Activated CD8-positive, alpha-beta memory T cell treated with anti-CD3 and anti-CD28 coated beads, Interleukin-2, amount 10 ng/mL, durations not matched to agents 7 days and 5 days (primary cell): ENCODE measurements at places on chromosomes 11 and 22.

DNA sequence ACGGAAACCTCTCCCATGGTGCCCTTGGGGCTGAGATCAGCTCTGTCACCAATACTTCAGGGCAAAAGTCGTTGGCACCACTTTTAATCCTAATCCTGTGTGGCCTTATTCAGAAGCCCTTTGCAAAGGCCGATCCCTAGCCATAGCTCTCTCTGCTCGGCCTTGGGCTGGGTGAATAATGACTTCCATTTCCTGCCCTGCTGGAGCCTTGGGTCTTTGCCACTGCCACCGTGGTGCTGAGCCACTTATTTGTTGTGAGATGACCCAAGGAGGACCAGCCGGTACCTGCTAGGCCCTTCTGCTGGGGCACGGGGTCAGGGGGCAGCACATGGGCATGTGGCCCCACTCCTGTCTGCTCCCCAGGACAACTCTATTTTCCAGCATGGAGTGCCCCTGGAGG lies 188.2 kb downstream of the ST3GAL4 start:
- no peak for DNase-seq

- DNase-seq: no peak
Measured at GRCh38 chr22:42623301-42623751, 8.6 kb upstream of the POLDIP3 start.

DNA sequence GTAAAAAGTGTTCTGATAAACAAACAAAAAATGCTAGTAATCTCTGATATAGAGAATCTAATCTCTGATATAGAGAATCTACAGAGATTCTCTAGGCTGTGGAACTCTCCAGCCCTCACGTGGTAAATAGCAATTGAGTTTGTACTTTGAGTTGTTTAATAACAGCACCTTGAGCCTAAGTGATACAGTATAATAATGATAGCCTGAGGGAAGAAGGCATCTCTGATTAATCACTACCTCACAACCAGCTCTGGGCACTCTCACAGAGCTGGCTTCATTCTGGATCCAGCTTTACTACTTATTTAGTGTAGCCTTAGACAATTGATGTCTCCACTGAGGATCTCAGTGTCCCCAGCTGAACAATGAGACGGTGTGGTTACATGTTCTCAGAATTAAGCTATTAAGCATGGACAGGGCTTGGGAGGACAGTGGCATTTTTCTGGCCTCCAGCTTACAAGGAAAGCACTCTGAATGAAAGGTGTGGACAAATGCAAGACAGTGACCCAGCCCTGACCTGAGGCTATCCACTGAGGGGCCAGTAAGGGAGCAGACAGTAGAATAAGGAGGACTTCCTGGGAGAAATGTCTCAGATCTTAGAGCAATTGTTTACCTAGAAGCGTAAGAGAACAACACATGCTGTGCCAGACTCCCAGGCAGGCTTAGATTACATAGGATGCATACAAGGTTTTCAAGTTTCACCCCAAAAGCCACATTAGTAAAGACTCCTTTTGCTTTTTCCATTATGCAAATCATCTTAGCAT lies 88.7 kb upstream of the DRD2 start:
- DNase-seq: no peak

DNA sequence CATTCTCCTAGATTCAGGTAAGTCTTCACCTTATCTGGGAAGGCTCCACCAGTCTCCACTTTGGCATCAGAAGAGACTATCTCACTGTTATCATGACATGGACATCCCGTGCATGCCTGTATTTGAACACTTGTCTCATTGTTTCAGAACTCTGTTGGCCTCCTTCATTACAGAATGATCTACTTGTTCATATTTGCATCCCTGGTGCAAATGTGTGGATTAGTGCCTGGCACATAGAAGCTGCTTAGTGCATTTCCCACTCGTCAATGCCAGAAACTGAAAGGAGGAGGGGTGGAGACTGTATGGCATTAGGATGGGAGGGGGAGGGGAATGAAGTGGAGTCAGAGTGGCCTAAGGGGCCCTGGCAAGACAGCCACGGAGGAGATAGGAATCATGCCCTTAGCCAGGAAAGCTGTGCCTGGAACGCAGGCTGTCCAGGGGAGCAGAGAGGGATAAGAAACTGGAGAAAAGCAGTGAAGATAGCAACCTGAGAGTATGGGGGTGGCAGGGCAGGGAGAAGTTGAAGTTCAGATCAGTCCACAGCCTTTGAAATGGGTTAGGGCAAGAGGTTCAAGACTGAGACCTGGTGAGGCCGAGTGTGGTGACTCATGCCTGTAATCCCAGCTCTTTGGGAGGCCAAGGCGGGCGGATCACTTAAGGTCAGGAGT lies 53.8 kb upstream of the CAPRIN1 start:
- no peak for DNase-seq

- no peak for DNase-seq
Measured at GRCh38 chr22:48478529-48479265, 1349.0 kb downstream of the BRD1 start.

DNA sequence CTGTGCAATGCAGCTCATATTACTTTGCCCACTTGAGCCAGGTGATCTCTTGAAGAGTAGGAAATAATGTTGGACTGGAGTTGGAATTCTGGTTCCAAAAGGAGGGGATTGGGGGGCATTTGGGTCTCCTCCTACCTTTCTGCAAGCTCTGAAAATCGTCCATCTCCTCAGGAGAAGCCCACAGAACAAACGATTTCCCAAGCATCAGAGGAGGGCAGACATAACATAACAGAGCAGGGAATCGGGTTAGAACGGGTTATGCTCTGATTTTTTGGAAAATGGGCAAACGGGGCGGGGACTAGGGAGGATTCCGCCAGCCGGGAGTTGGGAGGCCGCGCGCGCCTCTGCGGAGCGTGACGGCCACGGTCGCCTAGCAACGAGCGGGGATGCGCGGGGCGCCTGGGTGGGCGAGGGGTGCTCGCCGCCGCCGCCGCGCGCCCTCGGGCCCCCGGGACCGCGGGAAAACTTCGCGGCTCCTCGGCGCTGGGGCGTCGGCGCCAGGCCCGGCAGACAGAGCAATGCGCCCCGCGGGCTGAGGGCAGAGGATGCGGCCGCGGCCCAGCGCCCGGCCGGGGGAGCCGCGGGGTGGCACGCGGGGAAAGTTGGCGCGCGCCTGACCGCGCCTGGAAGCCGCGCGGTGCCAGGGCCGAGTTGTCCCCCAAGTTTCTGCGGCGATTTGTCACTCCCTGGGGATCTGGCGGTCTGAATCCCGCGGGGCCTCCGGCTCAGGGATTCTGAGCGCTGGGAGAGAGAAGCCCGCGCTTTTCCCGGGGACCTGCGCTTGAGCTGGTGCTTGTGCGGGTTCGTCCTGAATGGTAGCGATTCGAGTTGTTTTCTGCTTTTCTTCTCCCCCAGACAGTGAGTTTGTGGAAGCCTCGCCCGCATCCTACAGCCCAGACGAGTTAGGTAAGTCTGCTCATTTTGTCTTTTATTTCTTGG lies 27.8 kb upstream of the AMOTL1 start:
- DNase-seq: no peak

GRCh38 chr11:128195756-128196155 lies 391.6 kb downstream of the ETS1 start:
- DNase-seq: no peak

- no peak for DNase-seq
Measured at GRCh38 chr22:46027211-46028105, 50.5 kb upstream of the WNT7B start.

DNA sequence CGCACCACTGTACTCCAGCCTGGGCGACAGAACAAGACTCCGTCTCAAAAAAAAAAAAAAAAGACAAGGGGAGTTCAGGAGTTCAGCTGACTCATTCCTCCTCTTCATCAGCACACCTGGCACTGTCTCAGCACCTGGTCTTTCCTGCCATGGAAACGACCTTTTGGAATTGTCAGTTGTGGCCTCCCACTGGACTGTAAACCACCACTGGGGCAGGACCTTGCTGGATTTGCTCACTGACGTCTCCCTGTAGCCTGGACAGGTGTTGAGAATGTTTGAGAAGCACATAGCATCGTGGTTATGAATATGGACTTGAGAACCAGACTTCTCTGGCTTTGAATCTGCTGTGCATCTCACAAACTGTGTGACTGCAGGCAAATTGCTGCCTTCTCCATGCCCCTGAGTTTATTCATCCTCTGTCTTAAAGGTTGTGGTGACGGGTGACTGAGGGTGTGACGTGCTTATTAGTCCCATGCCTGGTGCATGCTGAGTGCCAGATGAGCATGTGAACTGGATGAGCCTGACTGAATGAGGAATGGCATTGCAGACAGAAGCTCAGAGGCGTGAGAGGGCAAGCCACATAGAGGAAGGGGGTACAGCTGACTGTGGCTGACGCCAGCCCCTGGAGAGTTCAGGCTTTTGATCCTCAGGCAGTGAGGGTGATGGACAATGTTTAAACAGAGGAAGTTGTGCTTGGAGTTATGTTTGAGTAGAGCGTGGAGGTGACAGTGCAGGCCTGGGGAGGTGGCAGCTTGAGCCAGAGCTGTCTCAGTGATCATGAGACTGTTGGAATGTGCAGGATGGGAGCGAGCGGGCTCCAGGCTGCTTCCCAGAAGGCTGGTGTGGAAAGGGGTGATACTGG lies 12.7 kb downstream of the TOM1 start:
- no peak for DNase-seq

- no peak for DNase-seq
Measured at GRCh38 chr22:25357132-25357455, 137.7 kb downstream of the CRYBB2 start.

DNA sequence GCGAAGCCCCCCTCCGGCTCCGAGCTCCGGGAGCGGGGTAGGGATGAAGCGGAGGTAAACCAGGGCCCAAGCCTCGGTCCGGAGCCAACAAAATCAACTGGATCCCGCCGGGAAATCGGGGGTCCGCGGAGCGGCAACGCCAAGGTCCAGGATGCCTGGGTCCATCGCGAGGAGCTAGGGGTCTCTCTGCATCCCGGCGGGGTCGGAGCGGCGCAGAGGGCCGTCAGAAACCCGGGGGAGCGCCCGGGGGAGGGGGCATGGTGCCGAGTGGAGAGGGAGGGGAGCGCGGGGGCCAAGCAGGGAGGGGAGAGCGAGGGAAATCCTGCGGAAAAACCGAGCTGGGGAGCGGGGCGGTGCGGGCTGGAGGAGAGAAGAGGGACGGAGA lies 51.8 kb downstream of the SLC22A12 start:
- DNase-seq: no peak

DNA sequence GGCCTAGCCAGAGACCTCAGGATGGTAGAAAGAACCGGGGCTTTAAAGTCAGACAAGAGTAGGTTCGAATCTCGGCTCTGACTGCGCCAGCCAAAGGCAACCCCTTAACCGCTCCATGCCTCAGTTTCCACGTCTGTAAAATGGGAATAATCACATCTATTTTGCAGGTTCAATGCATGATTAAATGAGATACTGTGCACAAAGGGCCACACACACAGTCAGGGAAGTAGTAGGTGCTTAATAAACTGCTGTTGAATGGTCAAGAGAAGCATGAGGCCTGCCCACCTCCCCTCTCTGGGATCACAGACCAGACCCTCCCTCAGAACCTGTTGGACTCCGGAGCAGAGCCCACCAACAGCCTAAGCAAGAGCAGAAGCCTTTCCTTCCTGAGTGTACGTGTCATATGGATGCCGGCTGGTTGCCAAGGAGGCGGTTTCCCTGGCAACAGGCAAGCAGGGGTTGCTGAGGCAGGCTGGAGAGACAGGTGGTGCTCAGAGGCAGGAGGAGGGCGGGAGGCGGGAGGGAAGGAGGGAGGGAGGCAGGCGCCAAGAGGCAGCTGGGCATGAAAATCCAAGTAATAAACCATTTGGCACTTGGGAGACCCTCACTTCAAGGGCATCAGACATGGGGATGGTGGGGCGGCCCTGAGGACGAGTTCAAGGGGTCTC lies 43.9 kb downstream of the NFAM1 start:
- no peak for DNase-seq
